ENCODE measurements at places on chromosomes 2 and 18.
A peak's percentile ranks its signal among the peaks of the same experiment; 100 is the strongest.

- no peak for DNase-seq
Observed at GRCh38 chr2:170984079-170984478, 55.0 kb downstream of the GORASP2 start.

- no peak for DNase-seq
Observed at GRCh38 chr2:174593574-174594203, 3.9 kb downstream of the WIPF1 start.

- no peak for DNase-seq
Observed at GRCh38 chr18:57909620-57910019, 106.5 kb upstream of the ATP8B1 start.

DNA sequence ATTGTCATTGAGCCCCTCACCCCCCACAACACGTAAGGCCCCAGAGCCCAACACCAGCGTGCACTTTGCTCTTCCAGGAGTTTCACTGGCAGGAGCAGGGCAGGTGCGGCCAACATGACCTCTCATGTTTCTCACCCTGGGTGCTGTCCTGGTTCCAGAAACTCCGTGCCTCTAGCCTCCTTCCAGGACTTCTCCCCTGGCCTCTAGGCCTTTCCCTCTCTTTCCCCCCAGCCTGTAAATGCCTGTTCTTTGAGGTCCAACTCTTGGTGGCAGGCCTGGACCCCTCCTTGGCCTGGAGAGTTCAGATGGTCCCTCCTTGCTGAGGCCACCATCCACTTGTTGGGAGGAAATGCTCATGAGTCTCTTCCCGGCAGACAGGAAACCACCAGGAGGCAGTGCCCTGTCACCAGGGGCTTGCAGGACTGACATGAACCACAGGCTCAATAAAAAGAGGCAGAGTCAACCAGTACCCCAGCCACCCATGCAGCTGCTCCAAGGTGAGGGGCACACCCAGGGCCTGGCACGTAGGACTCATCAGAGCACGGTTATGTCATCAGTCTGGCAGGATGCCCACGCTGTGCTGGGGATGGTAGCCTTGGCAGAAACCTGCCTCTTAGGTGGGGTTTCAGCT, 1.5 kb downstream of the MALL start:
- no peak for DNase-seq

- no peak for DNase-seq
Observed at GRCh38 chr2:240920783-240921231, 14.7 kb downstream of the CROCC2 start.

- DNase-seq: no peak
Observed at GRCh38 chr2:32712870-32713269, 85.0 kb downstream of the TTC27 start.

GRCh38 chr18:78505851-78506461, 473.7 kb upstream of the SALL3 start:
- DNase-seq: no peak

- DNase-seq: no peak
Observed at GRCh38 chr2:240212425-240213225, 72.2 kb upstream of the OTOS start.

DNA sequence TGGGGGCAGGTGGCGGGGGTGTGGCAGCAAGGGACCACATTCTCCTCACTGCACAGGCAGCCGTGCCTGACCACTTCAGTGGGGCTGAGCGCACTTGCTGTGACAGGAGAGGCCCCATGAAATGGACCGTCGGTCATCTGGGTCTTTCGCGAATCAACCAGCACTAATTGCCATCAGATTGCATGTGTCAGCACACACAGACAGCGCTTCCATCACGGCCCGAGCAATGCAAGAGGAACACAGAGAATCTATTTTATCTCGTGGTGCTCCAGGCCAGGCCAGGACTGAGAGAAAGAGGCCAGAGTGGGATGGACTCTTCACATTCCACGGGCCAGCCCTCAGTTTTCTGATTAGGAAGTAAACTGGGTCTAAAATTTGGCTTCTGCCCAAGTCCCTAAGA, 87.0 kb downstream of the EIPR1 start:
- no peak for DNase-seq

DNA sequence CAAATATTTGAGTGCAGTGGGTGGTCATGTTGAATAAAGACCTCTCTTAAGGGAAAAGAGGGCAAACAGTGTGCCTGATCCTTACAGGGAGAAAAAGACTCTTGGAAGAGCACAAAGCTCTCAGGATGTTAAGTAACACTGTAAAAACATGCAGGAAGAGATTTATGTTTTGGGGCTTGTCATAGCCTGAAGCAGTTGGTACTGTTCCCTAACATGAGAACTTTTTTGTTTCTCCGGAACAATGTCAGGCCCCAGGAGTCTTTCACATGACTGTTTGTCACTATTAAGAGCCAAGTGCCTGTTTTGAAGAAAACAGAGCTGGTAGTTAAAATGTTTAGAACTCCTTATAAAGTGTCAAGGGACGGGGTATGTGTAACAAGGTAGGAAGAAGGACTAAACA, 83.7 kb upstream of the B3GNT2 start:
- DNase-seq: peak; percentile 57

- no peak for DNase-seq
Observed at GRCh38 chr18:13416208-13416607, 197.6 kb downstream of the LDLRAD4 start.

GRCh38 chr2:66233981-66234380, 200.9 kb upstream of the MEIS1 start:
- no peak for DNase-seq

- DNase-seq: no peak
Observed at GRCh38 chr2:161243312-161243711, 64.9 kb upstream of the PSMD14 start.

- DNase-seq: no peak
Observed at GRCh38 chr2:73914667-73915066, 12.0 kb upstream of the DGUOK start.

- no peak for DNase-seq
Observed at GRCh38 chr2:105736145-105736544, 8.6 kb upstream of the NCK2 start.

DNA sequence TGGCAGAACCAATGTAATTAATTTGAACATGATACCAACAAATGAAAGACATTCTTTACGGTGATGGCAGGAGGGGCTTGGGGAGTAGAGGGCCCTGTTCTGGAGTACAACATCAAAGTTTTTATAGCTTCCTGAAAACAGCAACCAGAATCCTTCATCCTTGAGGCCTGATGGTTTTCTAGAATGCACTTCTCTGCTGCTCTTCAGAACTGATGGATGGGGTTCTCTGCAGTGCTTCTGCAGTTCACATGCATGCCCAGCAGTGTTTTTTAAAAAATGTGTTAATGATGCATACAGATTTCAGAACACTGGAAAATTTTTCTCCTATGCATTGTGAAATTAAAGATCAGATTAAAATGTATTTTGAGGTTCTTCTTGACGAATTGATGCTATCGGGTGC, 2.5 kb downstream of the LTBP1 start:
- DNase-seq: no peak

- DNase-seq: no peak
Observed at GRCh38 chr2:215994911-215995310, 18.4 kb downstream of the MREG start.

DNA sequence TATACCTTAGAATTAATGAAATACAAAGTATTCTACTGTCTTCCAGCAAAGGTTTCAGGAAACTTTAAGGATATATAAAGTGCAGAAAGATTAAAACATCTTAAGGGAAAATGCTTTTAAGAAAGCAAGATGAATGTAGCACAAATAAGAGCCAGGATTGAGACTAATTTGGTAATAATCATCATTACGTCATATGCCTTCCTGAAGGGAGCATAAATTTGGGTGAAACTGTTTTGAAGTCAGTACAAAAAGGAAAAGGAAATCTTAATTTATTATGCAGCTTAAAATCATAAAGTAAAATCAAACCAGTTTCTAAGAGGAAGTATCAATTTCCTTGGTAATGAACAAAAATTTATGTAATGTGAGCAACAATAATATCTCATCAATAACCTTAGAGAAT, 221.7 kb downstream of the CTNNA2 start:
- no peak for DNase-seq

GRCh38 chr2:129481306-129482219, 497.9 kb upstream of the RAB6C start:
- no peak for DNase-seq

DNA sequence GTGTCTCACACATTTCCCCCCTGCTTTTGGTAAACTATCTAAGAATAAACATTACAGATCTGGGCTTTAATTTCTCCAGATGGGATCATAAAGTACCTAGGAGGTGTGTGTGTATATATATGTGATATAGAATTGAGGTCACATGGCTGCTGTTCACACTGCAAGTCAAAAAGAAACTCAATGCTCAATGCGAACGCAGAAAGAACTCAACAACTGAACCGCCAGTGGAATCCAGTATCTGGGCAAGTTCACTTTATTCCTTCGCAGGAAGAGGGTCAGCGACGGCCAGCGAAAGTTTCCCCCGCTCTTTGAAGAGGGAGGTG, 17.7 kb downstream of the POU3F3 start:
- no peak for DNase-seq

GRCh38 chr2:73952499-73953446, 26.1 kb downstream of the DGUOK start:
- DNase-seq: no peak

GRCh38 chr2:217192366-217192765, 332.5 kb upstream of the TNP1 start:
- no peak for DNase-seq

DNA sequence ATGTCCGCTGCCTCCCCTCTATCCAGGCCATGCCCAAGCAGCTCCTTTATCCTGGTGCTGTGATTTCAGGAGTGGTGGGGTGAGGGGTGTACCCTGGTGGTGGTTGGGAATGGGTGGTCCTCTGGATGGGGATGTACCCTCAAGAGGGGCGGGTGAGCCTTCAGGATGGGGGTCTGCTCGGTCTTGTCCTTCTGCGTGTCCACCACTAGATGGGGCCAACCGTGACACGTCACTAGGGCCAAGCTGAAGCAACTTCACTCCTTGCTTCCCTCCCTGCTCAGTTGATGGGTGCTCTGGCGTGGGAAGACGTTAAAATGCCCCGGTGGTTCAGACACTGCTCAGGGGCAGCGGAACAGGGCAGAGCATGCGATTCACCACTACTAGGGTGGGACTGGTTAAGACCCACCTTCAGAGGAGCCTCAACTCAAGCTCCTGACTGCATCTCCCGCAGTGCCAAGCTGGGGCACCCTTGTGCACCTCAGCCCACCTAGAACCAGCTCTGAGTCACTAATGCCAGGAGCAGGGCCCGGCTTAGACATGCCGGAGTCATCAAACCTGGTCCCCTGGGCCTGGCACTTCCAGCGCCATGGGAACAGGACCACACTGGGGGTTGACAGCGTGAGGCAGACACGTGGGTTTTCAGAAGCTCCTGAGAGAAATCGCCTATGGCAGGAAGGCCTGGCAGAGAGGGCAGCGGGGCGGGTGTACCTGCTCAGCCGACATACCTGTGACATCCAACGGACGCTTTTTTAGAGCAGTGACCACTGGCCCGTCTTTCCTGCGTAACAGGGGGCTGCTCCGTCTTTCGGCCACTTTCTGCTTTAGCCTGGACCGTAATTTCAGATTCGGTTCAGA, 256.7 kb downstream of the HDAC4 start:
- DNase-seq: peak; percentile 10

- DNase-seq: no peak
Observed at GRCh38 chr18:78979056-78979729, 425 bp upstream of the SALL3 start.

GRCh38 chr2:41722668-41723369, 325.0 kb upstream of the PKDCC start:
- no peak for DNase-seq

GRCh38 chr2:101121174-101121573, 30.0 kb downstream of the TBC1D8 start:
- DNase-seq: no peak

DNA sequence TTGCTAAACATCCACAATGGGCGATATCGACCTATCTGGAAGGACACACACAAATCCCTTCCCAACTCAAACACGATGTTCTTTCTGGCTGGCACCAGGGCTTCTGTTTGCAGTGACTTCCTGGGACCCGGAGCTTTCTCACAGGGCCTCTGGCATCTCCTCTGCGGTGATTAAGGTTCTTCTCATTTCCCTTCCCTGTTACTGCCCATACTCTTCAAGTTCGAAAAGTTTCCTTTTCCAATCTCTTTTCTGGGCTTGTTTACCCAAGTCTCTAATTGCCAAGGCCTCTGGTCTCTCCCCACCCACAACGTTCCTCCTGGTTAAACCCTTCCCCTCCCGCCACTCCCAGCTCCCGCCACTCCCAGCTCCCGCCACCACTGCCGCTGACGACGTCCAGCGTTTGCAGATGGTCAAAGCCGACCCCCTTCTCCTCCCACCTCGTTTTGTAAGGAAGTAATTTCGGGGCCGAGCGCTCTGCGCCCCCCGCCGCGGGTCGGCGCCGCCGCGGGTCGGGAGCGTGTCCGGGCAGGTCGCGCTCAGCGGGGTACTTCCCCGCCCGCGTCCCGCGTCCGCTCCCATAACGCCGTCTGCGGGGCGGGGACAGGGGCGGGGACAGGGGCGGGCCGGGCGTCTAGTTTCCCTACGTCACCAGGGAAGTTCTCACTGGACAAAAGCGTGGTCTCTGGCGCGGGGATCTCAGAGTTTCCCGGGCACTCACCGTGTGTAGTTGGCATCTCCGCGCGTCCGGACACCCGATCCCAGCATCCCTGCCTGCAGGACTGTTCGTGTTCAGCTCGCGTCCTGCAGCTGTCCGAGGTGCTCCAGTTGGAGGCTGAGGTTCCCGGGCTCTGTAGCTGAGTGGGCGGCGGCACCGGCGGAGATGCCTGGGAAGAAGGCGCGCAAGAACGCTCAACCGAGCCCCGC, at the start of gene PMAIP1:
Gene PMAIP1, plus strand, starts transcription at position 699 of the 924 bp plus-strand sequence. Its CDS starts 182 bp downstream, at position 881.
- peak; percentile 92 for DNase-seq

Data from GM04504 (cell line).